ENCODE measurements at places on chromosomes 2 and 18.

DNA sequence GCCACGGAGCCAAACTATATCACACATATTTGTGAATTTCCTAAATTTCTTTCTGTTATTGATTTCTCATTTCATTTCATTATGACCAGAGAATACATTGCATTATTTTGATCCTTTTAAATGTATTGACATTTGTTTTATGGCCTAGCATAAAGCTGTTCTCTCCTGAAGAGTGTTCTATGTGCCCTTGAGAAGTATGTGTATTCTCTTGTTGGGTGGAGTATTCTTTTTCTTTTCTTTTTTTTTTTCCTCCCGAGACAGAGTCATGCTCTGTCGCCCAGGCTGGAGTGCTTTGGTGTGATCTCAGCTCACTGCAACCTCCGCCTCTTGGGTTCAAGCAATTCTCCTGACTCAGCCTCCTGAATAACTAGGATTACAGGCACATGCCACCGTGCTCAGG lies 5.2 kb downstream of the HAUS1 start:
- no peak for DNase-seq

GRCh38 chr18:30440351-30440750 lies 602.2 kb downstream of the DSC3 start:
- no peak for DNase-seq

DNA sequence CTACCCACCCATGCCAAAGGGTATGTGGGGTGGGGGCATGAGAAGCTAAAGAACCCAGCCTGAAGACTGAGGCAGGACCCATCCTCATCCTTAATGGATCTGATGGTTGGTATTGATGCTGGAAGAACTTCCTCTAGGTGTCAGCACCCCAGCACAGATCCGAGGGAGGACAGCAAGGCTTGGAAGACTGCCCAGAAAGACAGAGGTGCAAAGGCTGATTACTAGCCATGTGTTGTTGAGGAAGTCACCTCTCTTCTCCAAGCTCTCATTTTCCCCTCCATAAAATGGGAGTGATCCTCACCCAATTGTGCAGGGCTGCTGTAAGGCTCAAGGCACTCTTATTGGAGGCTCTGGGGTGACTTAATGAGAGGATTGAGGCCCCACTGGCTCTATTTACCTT lies 256.5 kb downstream of the CELF4 start:
- DNase-seq = no peak

DNA sequence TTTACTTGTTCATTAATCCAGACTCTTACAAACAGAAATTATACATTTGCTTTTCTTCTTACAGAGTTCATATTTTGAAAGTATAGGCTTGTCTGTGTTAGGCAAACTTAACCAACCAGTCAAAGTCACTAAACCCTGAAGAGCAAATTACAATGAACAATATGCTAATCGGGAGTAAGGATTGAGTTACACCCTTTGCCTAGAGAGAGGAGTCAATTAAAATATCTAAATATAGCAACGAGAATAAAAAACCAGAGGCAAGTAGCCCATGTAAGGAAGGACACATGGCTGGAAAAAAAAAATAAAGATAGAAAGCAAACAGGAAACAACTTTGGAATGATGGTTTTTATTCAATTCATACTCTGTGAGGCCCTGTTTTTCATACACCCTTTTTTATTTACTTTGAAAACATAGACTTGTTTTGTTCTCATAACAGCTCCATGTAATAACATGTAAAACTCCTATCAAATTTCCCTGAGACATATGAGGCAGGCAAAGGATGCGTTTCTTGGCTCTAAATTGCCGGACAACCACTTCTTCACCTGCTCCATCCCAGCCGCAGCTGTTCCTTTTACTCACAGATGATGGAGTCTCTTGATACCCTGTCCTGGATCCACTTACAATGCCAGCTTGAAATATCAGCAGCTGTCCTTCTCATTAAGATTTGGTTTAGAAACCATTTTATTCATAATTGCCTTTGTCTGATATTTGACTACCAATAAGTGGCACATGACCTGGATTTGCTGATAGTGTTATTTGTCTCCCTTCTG lies 767.7 kb upstream of the GCFC2 start:
- no peak for DNase-seq

GRCh38 chr2:143698888-143699570 lies 569.8 kb downstream of the ARHGAP15 start:
- no peak for DNase-seq

GRCh38 chr2:60539140-60539539 lies 14.3 kb downstream of the BCL11A start:
- DNase-seq = no peak

DNA sequence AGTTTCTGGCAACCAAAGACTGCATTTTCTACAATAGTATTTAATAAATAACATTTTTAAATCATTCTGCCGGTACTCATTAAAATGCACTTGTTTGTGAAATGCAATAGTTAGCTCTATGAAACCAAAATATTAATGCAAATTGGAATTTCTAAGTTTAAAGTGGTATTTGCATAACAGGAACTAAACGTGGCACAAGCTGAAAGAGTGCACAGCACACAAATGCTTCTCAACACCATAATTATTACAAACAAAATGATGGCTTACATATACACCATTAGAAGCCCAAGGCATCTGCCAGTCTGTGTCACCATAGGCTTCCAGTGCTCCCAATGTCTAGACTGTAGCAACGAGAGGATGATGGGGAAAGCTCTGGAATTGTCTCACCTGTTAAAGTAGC lies 280.5 kb downstream of the TCF4 start:
- no peak for DNase-seq

- peak; percentile 79 for DNase-seq
Measured at GRCh38 chr2:133777574-133777960, 209.3 kb upstream of the NCKAP5 start.

GRCh38 chr2:27704342-27704876 lies 40.7 kb downstream of the SLC4A1AP start:
- DNase-seq = no peak

GRCh38 chr2:147374423-147374811 lies 470.4 kb upstream of the ACVR2A start:
- no peak for DNase-seq

DNA sequence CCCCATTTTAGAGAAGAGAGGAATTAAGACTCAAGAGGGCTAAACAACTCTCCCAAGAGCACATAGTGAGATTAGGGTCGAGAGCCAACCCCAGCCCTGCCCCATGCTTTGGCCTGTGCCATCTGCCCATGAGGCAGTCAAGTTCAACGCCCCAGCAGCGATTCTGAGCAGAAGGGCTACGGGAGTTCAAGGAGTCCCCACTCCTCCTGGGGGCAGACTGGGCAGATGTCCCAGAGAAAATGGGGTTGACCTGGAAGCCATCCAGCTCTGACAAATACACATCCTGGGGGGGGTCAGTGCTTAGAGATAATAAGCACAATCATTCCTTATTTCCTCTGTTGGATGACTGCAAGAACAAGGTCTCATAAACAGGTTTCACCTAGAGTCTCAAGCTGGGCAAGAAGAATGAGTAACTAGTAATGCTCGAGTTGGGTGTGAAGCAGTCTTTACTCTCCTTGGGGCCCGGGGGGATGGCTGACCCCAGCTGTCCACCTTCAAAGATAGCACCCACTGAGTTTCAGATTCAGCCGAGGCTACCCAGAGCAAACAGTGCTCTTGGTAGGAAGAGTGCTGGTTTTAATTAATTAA lies 716.4 kb downstream of the RNF144A start:
- no peak for DNase-seq

- no peak for DNase-seq
Measured at GRCh38 chr2:217555081-217555876, 447.5 kb downstream of the TNS1 start.

DNA sequence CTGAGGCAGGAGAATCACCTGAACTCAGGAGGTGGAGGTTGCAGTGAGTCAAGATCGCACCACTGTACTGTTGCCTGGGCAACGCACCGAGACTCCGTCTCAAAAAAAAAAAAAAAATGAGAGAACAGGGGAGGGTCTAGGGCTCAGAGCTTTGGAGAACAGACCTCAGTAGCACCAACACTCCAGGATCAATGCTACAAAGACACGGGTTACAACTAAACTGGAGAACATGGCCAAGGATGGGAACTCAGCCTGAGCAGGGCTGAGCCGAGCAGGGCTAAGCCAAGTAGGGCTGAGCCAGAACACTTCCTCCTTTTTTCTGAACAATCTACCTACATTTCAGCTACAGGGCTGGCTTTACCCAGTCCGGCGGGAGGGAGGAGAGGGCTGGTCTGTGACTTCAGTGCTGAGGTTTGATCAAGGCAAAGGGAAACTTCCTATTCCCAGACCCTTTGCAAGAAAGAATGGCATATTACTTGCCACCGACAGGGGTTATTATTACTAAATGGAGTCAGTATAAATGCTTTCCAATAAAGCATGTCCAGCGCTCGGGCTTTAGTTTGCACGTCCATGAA lies 2.9 kb upstream of the CASP8 start:
- DNase-seq = peak; percentile 58

DNA sequence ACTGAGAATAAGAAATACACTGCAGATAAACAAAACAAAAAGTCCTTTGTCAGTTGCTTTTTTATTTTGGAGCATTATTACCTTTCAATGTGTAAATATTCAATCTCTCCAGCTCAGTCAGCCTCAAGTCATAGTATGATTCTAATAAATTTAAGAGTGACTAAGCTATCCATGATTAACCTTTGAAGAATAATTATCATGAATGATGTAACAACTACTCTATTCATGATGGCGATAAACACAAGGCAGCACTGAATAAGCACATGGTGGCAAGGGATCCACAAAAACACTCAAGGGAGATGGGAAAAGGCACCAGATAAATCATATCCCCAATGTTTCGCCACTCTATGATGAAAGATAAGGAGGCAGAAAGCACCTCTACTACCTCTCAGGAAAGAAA lies 67.0 kb downstream of the MAP4K3 start:
- no peak for DNase-seq

DNA sequence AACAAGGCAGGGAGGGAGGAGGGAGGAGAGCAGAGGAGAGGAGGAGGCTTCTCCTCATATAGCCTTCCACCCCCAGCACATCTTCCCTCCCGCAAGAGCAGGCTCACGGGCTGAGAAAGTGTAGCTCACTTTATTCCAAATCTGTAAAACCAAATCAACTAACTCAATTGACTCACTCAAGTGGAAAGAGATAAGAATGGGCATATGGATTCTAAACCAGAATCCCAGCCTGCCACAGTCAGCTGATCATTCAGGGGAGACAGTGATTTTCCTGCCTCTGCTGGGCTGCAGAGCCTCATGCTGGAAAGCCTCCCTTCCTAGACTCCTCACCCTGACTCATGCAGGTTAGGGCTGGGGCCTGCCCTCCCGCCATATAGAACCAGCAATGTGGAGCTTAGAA lies 4.2 kb upstream of the TWSG1 start:
- no peak for DNase-seq
